ENCODE measurements at places on chromosomes 12 and 14.

GRCh38 chr12:50515587-50515986, 10.8 kb downstream of the DIP2B start:
- no peak for DNase-seq

DNA sequence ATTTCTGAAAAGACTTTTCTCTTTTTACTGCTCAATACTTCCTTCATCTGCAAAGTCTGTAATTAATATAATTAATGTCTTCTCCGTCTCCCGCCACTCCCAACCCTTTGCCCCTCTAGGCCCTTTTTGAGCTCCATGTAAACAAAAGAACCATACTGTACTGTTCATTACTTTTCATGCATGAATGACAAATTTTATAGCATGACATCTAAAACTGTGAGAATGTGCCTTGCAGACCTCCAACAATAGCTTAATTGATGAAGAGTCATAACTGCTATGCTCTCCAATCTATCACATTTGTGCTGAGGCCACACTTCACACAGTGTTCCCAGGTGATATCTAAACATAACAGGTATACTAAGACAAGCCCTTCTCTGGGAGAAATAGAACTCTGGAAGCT, 1122.7 kb upstream of the ATXN7L3B start:
- no peak for DNase-seq

GRCh38 chr14:51468523-51468922, 183.2 kb upstream of the FRMD6 start:
- no peak for DNase-seq

GRCh38 chr12:12214635-12215131, 52.2 kb downstream of the LRP6 start:
- DNase-seq = no peak

GRCh38 chr12:1496162-1496900, 98.0 kb downstream of the FBXL14 start:
- DNase-seq = no peak

Measured in stimulated activated CD4-positive, alpha-beta T cell treated with anti-CD3 and anti-CD28 coated beads, Interleukin-4, amount 100 ng/mL, for 48 hours (primary cell).